NCI-H226 (cell line): ENCODE measurements at places on chromosomes 6 and 20.

DNA sequence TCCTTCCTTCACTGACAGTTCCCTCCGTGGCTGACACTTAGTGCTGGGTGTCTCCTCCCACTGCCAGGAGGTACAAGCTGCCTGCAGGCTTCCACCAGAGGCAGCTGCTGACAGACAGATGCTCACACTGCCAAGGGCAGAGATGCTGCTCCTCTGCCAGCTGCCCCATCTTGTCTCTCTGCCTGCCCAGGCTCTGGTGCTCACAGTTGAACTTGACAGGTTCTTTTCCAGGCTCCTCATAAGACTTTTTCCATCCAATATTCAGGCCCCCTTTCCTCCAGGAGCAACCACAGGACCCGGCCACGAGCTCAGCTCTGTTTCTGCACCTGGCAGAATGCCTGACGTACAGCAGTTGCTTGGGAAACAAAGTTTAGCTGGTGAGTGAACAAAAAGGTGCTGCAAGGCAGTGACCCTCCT lies 79.8 kb downstream of the PSMB1 start:
- DNase-seq, result no peak

- no peak for DNase-seq
Measured at GRCh38 chr6:169866140-169866534, 114.7 kb downstream of the ERMARD start.

GRCh38 chr6:95093154-95093553 lies 484.2 kb upstream of the MANEA start:
- peak; percentile 5 for DNase-seq

- DNase-seq, result no peak
Measured at GRCh38 chr6:100671740-100672139, 207.0 kb upstream of the SIM1 start.

- no peak for DNase-seq
Measured at GRCh38 chr6:75378101-75378500, 93.5 kb upstream of the TMEM30A start.

- DNase-seq, result peak; percentile 24
Measured at GRCh38 chr20:39070484-39071231, 108.5 kb downstream of the DHX35 start.

- DNase-seq, result no peak
Measured at GRCh38 chr6:89930789-89931188, 36.5 kb downstream of the GJA10 start.

GRCh38 chr6:46704562-46704961 lies 16.9 kb downstream of the TDRD6 start:
- peak; percentile 40 for DNase-seq

GRCh38 chr6:2940010-2940850 lies 31.1 kb downstream of the SERPINB6 start:
- no peak for DNase-seq

DNA sequence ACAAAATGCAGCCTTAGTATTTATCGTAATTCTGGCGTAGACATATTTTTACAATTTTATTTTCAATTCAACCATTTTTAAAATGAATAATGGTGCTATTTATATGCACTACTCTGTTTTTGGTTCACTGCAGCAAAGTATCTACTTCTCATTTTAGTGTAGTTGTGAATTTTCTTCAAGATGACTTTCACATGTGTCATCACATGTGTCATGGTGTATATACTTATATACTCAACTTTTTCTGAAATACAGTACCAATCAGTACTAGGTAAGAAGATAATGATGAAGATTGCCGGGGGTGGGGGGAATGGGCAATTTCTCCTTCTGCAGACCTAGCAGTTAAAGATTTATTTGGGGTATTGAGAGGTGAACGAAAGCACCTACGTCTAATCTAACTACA lies 634.5 kb downstream of the PHF3 start:
- DNase-seq, result peak; percentile 52

- DNase-seq, result no peak
Measured at GRCh38 chr6:39266782-39267355, 37.6 kb upstream of the KCNK5 start.

- no peak for DNase-seq
Measured at GRCh38 chr6:45419571-45420082, 41.9 kb upstream of the SUPT3H start.

DNA sequence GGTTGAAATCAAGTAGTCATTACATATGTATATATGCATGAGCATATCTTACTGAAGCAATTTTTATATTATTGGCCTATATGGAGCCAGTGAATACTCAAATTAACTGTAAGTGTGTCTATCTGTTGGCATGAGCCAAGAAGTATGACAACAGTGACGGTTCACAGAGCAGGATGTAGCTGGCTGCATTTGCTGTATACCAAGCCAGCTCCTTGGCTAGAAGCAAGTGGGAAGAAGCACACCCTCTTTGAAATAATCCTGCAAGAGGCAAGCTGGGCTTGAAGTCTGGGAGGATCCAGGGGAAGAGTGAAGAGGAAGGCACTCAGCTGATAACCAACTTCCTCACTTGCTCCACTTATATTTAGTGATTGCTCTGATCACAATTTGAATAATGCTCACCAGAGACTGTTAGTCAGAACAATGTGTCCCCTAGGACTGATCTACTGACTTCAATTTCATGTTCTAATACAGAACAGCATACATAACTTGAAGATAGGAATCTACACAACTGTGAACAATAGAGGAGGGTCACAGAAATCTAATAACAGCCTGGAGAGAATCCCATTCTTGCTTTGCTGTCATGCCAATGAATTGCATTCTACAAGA lies 497.3 kb downstream of the PRKN start:
- DNase-seq, result no peak

GRCh38 chr6:93319304-93319703 lies 100.1 kb downstream of the EPHA7 start:
- DNase-seq, result no peak

DNA sequence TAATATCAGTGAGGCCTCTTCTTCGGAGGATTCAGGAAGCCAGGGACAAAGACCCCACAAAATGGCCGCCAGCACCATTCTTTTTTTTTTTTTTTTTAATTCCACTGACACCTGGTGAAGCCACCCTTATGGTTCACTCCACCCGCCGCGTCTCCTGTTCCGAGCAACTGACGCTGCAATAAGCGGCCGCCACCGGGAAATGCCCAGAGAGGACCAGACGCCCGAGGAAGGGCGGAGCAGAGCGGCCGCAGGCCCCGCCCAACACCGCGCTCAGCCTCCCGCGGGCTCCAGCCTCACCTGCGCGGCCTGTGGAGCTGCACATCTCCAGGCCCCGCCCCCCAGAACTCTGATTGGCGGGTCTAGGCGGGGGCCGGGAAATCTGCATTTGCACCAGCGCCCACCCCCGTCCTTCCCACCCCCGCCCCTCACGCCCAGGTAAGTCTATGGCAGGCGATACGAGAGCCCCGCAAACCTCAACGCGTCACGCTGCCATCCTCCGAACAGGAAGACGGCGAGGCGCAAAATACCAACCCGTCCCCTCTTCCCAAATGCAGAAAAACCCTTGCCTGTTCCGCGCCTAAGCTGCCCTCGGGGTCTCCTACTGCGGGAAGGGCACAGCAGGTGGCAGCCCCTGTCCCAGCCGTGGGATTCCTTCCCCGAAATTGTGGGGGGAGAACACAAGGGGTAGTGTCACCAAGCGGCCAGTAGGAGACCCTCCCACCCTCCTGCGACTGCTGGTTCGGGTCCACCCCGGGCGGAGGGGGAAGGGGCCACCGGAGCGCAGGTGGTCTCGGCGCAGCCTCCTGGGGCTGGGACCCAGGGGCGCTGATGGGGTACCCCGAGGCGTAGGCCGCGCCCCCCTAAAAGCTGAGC lies 960 bp downstream of the ATP9A start:
- DNase-seq, result peak; percentile 67

- no peak for DNase-seq
Measured at GRCh38 chr6:24799541-24799915, 811 bp upstream of the ARMH2 start.

DNA sequence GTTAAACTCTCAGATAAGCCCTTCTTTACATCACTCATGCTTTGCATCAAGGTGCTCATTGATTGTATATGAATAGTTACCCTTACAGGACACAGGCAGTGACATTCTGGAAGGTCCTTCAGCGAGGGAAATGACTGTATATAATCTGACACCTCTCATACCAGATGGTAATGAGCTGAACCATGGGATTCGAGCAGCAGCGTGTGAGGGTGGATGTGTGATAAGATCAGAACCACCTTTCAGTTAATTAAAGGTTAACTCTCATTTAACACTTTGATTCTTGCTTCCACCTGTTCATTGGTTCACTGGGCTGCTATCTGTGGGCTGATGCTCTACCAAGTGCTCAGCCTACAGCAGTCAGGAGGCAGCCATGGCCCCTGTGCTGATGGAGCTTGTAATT lies 24.2 kb downstream of the NEDD9 start:
- DNase-seq, result no peak

DNA sequence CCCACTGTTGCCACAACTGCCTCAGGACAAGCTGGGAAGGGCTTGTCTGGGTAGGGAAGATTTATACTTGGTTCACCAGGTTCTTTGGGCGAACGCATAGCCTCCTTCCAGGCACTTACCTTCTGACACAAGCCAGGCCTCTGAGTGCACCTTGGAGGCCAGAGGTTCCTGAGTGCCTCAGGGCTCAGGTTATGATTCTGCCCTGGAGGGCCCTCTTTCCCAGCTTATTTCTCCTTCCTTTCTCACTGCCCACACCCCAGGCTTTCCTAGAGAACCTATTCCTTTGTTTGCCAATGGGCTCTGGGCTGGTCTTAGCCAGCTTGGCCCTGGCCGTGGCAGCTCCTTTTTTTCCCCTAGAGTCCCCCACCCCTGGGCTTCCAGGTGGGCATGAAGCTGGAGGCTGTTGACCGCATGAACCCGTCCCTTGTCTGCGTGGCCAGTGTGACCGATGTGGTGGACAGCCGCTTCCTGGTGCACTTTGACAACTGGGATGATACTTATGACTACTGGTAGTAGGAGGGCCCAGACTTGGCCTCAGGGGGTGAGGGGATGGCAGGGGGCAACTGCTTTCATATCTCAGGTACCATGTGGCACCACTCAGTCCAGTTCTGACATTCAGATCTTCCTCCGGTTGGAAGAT lies 25.0 kb downstream of the L3MBTL1 start:
- DNase-seq, result no peak

DNA sequence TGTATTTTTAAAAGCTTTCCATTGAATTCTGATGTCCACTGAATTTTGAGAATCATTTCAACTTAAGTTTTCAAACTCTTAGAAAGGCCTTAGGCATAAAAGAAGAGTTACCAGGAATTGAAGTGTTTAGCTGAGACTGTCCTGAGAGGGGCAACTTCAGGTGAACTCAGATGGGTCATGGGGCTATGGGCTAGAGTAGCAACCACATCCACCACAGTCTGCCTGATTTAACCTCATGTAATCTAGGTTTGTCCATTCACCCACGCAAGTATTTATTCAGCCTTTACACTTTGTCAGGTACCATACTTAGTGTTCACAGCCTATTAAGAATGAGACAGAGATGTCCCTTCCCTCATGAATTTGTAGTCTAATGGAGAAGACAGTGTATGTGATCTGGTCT lies 501.0 kb downstream of the KIF16B start:
- DNase-seq, result no peak

DNA sequence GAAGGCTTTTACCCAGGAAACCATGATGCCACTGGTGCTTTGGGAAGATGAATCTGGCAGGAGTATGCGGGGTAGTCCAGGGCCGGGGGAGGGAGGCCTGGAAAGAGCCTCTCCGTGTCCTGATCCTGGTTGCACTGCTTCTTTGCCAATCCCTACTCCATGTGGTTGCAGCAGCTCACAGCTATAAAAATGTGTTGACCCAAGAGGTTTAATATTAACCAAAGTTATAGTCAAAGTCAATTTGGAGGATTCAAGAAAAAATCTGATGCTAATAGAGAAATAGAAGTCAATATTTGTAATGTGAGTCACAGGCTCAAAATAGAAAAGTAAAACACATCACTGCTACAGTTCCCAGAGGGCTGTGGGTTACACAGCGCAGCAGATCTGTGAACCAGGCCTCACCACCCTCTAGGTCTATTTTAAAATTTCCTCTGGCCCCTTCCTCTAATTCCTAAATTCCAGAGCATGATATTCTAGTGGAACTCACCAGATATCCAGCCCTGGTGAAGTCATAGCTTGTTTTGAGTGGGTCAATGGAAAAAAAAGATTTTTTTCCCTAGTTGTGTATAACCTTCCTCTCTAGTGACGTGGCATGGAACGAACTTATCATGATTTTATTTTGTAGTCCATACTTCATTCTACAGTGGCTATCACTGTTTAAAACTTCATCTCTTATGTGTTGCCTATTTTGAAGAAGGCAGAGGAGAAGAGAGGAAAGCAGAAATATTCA lies 63.2 kb upstream of the BMP2 start:
- no peak for DNase-seq

DNA sequence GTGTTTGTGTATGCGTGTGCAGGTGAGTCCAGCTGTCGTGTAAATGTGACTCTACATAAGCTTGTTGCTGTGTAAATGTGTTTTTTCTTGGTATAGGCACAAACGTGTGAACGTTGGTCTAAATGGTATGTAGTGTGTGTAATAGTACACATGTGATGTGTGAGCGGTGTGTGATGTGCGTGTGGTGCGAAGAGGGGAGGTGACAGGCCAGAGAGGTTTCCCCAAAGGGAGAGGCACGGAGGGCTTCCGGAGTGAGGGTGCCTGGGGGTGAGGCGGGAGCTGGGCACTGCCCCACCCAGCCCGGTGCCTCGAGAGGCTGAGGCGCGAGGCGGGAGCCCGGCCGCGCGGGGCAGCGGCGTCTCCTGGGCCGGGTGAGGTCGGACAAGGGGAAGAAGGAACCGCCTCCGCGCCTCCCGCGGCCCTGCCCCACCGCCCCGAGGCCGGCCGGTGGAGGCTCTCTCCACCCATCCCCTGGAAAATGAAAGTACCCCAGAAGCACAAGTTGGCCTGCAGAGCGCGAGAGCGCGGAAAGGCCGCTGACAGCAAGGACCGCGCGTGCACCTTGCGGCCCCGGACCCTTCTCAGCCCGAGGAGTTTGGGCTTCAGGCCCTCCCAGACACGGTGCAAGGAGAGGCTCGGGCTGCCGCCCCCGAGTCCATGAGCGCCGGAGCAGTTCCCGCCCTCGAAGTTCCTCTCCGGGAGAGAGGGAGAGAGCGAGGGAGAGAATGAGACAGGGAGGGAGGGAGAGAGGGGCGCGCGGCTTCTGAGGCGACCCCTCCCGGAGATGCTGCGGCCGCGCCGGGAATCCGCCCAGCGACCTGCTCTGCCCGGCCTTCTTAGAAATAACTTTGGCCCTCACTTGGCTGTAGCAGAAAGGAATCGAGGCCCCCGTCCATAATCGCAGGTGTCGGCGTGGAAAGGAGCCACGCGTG lies 43.2 kb upstream of the OSTM1 start:
- DNase-seq, result peak; percentile 44

- DNase-seq, result no peak
Measured at GRCh38 chr20:50367739-50368375, 142.3 kb upstream of the PTPN1 start.
